ENCODE measurements at places on chromosomes 16 and 17.

DNA sequence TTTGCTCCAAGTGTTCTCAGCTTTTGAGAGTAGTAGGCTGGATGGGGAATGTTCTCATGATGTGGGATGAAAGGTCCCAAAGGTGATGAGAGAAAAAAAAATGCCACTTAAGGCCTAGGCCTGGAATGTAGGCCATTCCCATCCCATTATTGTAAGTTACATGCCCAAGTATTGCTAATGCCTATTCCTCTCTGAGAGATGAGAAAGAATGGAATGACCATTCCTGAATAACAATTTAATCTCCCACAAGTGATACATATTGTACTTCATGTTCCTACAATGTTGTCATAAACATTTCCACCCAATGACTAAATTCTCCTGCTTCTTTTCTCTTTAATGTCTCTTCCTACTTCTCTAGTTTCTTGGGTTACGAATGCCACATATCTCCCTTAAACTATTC lies 102.8 kb upstream of the KCNJ16 start:
- no peak for DNase-seq

DNA sequence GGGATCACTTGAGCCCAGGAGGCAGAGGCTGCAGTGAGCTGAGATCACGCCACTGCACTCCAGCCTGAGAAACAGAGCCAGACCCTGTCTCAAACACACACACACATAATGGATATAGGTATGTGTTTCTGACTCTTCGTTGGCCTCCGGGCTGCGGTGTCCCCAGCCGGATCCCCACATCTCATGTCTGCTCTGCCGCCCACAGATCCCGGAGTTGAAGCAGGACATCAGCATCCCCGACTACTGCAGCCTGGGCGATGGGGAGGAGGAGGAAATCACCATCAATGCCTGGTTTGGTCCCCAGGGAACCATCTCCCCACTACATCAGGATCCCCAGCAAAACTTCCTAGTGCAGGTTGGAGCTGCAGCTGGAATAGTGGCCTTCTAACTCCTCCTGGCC lies 15.4 kb downstream of the KDM8 start:
- no peak for DNase-seq

- DNase-seq = no peak
Measured at GRCh38 chr17:40672654-40673053, 7.7 kb upstream of the KRT222 start.

- DNase-seq = no peak
Measured at GRCh38 chr16:85220125-85220839, 108.0 kb upstream of the CIBAR2 start.

GRCh38 chr17:75896415-75897159 lies at the start of gene TRIM65:
Gene TRIM65 (minus strand): TSS chr17:75896951. CDS start chr17:75896937, 14 bp downstream.
- peak; percentile 86 for DNase-seq

- DNase-seq = no peak
Measured at GRCh38 chr16:79437764-79438751, 162.5 kb downstream of the MAF start.

GRCh38 chr16:65749506-65749905 lies 617.0 kb upstream of the CDH5 start:
- no peak for DNase-seq

- DNase-seq = no peak
Measured at GRCh38 chr16:29984764-29985147, 10.7 kb downstream of the HIRIP3 start.

DNA sequence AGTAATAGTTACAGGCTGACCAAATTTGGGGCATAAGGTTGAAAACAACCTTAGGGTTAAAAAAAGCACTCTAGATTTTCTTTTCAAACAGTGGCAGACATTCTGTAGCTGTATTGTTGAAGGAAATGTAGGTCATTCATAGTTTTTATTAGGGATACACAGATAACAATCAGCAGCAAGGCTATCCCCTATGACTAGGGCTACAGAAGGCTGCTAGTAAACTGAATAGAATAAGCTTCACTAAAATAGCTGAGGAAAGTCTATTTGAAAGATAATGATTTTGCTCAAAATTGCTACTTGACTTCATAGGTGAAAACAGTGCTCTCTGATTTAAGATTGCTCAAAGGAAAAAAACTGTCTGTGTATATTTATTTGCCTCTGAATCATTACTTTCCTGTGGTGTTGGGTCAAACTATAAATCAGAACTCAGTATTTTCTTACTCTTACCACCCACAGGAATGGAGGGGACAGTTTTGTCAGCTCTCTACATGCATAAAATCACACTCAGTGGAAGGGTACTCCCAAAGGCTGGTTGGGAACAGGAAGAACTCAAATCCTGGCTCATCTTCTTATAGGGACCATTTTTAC lies 24.8 kb downstream of the RPGRIP1L start:
- no peak for DNase-seq

DNA sequence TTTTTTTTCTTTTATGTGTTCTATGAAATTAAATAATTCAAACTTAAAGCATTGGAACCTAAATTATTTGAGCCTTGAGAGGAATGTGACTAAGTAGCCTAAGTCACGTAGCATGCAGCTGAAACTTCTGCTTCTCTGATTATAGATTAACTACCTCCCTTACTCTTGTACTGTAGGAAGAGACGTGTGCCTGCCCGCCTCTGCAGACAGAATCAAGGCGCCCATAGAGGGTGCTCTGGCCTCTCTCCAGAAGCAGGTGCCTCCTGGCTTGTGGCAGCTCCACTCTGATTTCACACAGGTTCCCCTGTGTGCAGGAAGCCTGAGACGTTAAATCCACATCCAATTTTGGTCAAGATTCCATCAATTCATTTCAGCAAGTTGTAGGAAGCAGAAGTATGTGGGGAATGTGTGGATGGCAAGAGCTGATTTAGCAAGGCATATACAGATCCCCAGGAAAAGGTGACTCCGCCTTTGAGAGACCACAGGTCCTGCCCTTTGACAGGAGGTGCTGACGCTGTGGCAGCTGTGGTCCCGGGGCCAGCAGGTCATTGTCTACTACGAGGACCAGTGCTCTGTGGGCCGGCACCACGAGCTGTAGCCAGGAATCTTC lies 1418.8 kb downstream of the CDH11 start:
- no peak for DNase-seq

DNA sequence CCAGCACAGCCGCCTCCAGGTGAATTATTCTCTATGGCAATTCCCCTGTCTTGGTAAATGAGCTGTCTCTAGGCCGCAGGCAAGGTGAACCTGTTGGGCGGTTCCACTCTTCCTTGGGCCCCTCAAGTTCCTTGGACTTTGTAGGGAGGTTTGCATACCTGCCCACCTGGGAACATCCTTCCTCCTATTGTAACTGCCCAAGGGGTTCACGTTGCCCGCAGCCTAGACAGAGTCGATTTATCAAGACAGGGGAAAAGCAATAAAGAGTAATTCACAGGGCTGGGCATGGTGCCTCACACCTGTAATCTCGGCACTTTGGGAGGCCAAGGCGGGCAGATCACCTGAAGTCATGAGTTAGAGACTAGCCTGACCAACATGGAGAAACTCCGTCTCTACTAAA lies 122.5 kb downstream of the KCNJ18 start:
- no peak for DNase-seq

- DNase-seq = no peak
Measured at GRCh38 chr17:69187294-69187693, 41.3 kb downstream of the ABCA10 start.
